Lung (tissue), 17 donors: ENCODE measurements at places on chromosomes 5 and 9. TPM values are rescaled to one million over a fixed set of nuclear protein-coding genes. Genes with fewer than 3 reads are reported as not detected.

DNA sequence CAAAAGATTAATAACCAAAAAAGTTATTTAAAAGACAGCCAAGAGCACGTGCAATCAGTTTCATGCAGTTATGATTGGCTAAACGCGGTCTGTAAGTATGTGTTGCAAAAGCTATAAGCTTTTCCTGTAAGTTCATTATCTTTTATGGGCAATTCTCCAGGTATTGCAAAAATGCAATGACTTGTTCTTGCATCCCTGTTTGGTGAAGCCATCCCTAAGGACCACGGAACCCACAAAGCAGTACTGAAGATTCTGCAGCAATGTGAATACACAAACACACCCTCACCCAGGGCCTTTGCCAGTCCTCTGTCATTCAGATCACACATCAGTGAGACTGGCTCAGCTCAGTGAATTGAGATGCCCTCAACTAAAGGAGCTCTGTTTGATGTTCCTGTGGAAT is 11.4 kb downstream of the GCNT4 start:
- no peaks in the 10 kb centered on the region for H3K36me3 ChIP-seq
- no peaks in the 10 kb centered on the region for H3K4me1 ChIP-seq
- H3K4me3 ChIP-seq: no peak overlapping the region
- no peak for DNase-seq

GRCh38 chr9:127283135-127283534 is 18.6 kb downstream of the GARNL3 start:
- no peak overlapping the region for H3K4me3 ChIP-seq
- H3K36me3 ChIP-seq: no peaks in the 10 kb centered on the region
- no peak overlapping the region for H3K27ac ChIP-seq
- H3K27me3 ChIP-seq: no peaks in the 10 kb centered on the region

- no peaks in the 10 kb centered on the region for H3K4me1 ChIP-seq
- no peak for DNase-seq
- no peaks in the 10 kb centered on the region for H3K27me3 ChIP-seq
- no peaks in the 10 kb centered on the region for H3K36me3 ChIP-seq
These were observed 248.8 kb downstream of the ISL1 start for GRCh38 chr5:51632027-51632426.

DNA sequence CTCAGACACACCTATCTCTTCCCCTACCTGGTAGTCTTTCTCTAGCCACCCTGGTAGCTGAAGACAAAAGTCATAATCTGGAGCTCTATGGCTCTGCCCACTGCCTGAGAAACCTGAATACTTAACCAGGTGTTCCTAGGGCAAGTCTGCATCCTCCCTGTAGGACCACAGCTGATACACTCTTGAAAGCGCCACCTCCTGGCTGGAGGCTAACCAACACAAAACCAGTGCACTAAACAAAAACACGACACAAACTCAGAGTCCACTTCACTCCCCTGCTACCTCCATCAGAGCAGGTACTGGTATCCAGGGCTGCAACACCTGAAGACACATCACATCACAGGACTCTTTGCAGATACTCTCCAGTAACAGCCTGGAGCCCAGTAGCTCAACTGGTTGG is 84.6 kb upstream of the ANXA1 start:
- DNase-seq: no peak
- H3K36me3 ChIP-seq: no peaks in the 10 kb centered on the region
- no peak overlapping the region for H3K4me3 ChIP-seq
- H3K27me3 ChIP-seq: no peaks in the 10 kb centered on the region

DNA sequence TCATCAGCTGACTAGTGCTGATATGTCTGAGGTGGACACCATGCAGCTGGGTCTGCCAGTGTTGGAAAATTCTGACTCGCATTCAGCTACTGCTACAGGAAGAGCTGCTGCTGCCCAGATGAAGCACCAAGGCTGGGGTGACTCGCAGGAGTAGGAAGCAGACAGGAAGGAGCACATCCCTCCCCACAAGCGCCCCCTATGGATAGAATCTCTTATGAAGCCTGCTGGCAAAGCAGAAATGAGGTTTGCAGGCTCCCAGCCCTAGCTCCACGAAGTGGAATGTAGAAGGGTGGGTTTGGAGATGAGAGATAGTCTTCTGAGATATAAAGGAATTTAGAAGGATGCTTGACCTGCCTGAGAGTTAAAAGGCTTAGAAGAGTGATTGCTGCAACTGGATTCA is 443.0 kb downstream of the ACTL7B start:
- H3K27ac ChIP-seq: no peak overlapping the region
- peaks cover 18% of the 10 kb centered on the region for H3K4me1 ChIP-seq
- DNase-seq: no peak

The STKLD1 gene
- 1.4 TPM for total RNA-seq

The LAMC3 gene
- 10.5 TPM for total RNA-seq

The SNCAIP gene
- total RNA-seq: 25.7 TPM
